Testis (tissue), 5 donors: ENCODE measurements at places on chromosomes 12 and 14.
A peak's percentile ranks its signal among the peaks of the same experiment; 100 is the strongest.

DNA sequence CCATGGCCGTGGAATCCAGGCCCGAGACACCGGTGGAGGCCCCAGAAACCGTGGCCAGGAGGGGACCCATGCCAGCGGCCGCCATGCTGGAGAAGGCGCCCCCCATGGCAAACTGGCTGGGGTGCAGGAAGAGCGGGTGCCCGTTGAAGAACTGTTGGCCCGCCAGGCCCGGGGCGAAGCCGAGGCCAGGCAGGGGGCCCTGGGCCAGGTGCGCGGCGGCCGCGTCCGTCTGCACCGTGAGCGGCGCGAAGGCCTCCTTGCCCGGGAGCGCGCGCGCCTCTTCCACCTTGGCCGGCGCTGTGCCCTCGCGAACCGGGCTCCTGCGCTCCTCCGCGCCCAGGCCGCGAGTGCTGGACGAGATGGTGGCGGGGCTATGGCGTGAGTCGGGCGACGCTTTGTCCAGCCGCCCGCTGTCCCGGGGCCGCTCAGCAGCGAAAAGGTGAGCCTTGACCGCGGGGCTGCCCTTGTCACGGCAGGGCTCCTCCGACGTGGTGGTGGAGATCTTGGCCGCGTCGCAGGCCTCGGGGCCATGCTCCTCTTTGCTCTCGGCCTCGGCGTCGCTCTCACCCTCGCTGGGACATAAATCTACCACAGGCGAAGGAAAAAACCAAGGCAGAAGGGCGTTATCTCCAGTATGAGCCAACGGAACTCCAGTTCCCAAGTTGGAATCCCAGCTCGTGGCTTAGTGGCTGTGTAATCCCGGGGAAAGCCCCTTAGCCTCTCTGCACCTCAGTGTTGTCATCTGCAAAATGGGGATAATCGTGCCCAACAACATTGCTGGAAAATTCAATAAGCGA is 9.5 kb downstream of the TBX3 start:
- DNase-seq: no peak

GRCh38 chr12:18400186-18400585 is 138.9 kb downstream of the PIK3C2G start:
- DNase-seq: no peak

- peak; percentile 24 for DNase-seq
Observed at GRCh38 chr14:64501411-64502171, 2.0 kb downstream of the ZBTB25 start.

DNA sequence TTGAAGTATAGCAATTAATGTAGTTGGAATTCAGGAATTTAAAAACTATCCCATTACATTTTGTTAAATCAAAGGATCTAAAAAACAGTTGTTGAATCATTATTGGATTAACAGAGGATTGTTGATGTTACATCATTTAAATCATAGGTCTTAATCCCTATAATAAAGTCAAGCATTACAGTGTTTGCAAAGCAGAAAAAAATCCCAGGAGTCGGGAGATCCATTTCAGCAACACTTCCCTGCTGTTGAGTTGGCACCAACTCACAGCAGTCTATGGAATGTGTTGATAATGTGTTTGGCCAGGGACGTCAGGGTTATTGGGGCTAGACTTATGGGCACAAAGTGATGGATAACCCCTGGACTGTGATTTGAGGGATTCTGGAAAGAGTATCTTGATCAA is 99.1 kb upstream of the TMTC1 start:
- DNase-seq: no peak

DNA sequence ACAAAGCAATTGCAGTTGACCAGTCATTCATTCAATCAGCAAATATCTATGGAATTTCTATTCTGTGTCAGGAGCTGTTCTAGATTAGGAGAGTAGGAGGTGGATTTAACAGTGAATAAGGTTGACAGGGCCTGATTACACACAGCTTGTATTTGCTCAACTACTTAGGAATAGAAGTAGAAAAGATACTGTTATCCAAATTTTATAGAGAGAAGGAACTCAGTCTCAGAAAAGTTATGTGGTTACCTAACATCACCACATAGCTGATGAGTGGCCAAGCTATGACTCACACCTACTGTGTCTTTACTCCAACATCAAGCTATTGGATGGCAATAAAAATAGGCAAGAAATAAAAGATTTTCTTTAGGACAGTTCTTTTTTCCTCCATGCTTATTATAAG is 374.8 kb downstream of the RMST start:
- DNase-seq: no peak

- DNase-seq: no peak
Observed at GRCh38 chr12:115946092-115946491, 331.4 kb downstream of the MED13L start.

DNA sequence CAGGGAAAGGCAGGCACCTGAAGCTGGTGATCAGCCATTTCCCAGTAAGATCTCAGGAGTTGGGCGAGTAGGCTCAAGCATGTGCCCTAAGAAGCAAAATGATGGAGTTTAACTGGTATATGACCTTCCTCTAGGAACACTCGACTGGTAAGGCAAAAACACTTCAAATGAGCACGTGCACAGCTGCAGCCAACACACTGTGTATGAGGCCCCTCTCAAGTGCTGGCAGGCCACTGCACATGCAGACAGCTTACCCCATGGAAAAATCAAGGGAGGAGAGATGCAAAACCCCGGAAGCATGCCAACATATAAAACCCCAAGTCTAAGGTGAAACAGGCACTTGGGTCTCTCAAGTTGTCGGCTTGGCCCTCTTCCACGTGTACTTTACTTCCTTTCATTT is 39.2 kb downstream of the TTLL5 start:
- no peak for DNase-seq

DNA sequence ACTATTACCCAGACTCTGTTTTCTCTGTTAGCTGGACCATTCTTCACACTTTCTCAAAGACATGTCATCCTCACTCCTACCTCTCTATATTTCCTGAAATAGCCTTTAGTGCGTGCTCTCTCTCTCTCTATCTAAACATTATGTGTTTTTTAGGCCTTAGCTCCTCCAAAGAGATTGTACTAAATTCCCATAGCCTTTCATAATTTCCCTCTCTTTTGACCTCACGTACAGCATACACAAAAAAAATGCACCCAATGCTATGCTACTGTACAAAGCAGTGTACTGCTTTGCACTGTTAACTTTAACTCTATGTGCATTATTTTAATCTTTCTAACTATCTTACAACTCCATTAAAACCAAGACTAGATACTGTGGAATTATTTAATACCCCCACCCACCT is 288.4 kb downstream of the DAD1 start:
- no peak for DNase-seq

GRCh38 chr12:128823216-128823915 is 392 bp downstream of the SLC15A4 start:
- DNase-seq: peak; percentile 38

DNA sequence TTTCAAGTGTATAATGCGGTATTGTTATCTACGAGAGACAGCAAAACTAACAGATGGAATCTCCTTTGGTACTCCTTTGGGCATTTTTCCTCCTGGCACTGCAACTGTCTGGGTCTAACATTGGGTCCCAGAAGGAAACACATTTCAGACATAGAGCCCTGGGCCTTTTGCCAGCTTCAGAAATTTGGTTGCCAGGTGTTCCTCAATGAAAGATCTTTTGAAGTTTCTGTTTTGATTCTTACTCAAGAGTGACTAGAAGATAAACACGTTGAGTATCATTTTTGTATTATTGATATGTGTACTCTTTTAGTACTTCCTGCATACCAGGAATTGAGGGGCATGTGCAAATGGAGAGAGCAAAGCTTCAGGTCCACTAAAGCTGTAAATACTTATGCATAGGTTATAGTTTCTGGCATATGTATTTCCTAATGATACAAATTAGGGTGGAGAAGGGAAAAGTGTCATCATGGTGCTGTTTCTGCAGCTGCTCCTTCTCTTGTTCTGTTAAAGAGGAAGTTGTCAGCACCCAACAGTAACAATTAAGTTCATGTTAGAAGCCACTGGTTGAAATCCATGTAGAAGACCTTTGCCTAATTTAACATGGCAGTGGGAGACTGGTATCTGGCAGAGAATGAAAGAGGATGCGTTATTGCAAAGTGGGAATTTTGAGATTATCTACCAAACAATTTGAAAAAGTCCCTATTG is 53.5 kb downstream of the SLC38A6 start:
- DNase-seq: no peak
